ENCODE measurements at places on chromosomes 7 and 10. TPM values are rescaled to one million over a fixed set of nuclear protein-coding genes. Genes with fewer than 3 reads are reported as not detected.

- no peak for DNase-seq
- no peaks in the 10 kb centered on the region for H3K36me3 ChIP-seq
- no peaks in the 10 kb centered on the region for H3K27me3 ChIP-seq
- peaks cover 22% of the 10 kb centered on the region for H3K4me1 ChIP-seq
- H3K27ac ChIP-seq = no peak overlapping the region
Measured at GRCh38 chr10:89245802-89246201, 5.8 kb downstream of the LIPA start.

The MEST gene
- total RNA-seq = 3.5 TPM

DNA sequence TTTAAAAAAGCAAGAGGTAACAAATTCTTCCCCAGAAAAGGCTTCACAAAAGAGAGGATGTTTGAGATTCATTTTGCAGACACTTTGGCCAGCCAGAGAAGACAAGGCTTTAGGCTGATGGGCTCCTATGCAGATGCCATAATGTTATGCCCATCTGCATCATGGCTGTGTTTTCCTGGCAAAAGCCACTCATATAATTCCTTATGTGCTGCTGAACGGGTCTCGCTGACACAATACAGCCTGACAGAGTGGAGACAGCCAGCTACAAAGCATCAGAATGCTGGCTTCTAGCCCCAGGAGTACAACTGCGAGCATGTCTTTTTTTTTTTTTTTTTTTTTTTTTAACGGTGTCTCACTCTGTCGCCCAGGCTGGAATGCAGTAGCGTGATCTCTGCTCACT, 1157.4 kb upstream of the AUTS2 start:
- DNase-seq = no peak
- H3K4me1 ChIP-seq = no peaks in the 10 kb centered on the region
- no peak overlapping the region for H3K27ac ChIP-seq
- peaks cover 1% of the 10 kb centered on the region for H3K36me3 ChIP-seq

The CRYGN gene
- total RNA-seq = 0.53 TPM

- H3K4me1 ChIP-seq = no peaks in the 10 kb centered on the region
- H3K36me3 ChIP-seq = no peaks in the 10 kb centered on the region
- no peaks in the 10 kb centered on the region for H3K27me3 ChIP-seq
- H3K4me3 ChIP-seq = no peak overlapping the region
- H3K27ac ChIP-seq = no peak overlapping the region
- no peak for DNase-seq
Measured at GRCh38 chr7:106820321-106821217, 44.5 kb upstream of the PIK3CG start.

The ADCYAP1R1 gene
- total RNA-seq = not detected

DNA sequence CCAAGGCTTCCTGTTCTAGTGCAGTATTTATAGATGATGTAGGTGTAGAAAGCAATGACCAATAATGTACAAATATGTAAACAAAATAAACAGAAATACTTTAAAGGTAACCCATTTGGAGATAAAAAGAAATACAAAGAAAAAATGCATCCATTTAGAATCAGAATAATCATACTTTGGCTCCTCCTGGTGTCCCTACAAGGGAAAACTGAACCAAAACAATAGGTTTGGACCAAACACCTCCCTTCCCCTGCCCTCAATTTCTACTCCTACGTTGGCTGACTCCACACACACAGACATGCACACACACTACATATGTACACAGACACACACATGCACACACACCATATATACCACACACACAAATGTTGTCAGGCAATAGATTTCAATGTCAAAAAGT, 36.0 kb downstream of the C10orf143 start:
- H3K4me1 ChIP-seq = no peaks in the 10 kb centered on the region
- peaks cover 7% of the 10 kb centered on the region for H3K36me3 ChIP-seq

DNA sequence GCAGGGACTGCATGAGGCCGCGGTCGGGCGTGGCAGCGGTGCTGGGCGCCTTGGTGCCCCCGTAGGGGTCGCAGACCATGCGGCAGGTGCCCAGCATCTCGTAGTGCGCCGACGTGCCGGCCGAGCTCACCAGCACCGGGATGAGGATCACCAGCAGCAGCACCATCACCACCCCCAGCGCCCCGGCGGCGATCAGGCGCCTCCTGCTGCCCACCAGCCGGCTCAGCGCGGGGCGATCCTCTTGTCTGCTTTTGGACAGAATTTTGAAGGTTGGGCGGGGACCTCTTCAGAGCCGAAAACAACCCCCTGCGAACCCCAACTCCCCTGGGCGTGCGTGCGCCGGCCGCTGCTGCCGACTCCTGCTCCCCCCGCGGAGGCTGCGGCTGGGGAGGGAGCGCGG, 779 bp downstream of the C1QL3 start:
- no peak overlapping the region for H3K27ac ChIP-seq
- DNase-seq = peak; percentile 60
- H3K4me3 ChIP-seq = peak overlapping the region; percentile 68
- H3K4me1 ChIP-seq = no peaks in the 10 kb centered on the region
- no peaks in the 10 kb centered on the region for H3K36me3 ChIP-seq

The ASZ1 gene
- not detected for total RNA-seq

The WIPF3 gene
- not detected for total RNA-seq

- H3K36me3 ChIP-seq = no peaks in the 10 kb centered on the region
- H3K27me3 ChIP-seq = no peaks in the 10 kb centered on the region
- no peaks in the 10 kb centered on the region for H3K4me1 ChIP-seq
- DNase-seq = no peak
- no peak overlapping the region for H3K4me3 ChIP-seq
- H3K27ac ChIP-seq = no peak overlapping the region
Measured at GRCh38 chr10:108749042-108749441, 1174.3 kb downstream of the XPNPEP1 start.

- no peak overlapping the region for H3K4me3 ChIP-seq
- peaks cover 15% of the 10 kb centered on the region for H3K36me3 ChIP-seq
- H3K27me3 ChIP-seq = no peaks in the 10 kb centered on the region
- no peak for DNase-seq
- peaks cover under 1% of the 10 kb centered on the region for H3K4me1 ChIP-seq
- no peak overlapping the region for H3K27ac ChIP-seq
Measured at GRCh38 chr10:132699411-132700155, 86.4 kb downstream of the NKX6-2 start.

DNA sequence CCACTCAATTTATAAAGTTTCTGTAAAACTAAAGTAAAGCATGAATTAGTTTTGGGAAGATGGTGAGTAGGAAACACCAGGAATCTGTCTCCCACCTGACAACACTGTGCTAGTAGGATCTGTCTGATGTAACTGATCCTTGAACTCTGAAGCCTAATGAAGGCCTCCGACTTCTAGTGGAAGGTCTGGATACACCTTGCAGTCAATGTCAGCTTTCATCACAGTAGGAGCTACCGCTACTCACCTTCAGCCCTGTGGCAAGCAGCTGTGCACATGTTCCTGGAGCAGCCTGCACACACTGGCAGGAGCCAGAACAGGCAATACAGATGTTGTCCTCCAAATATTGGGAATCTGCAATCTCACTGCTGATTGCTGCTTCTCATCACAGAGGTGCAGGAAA, 471.4 kb downstream of the PTPRN2 start:
- no peak for DNase-seq
- no peaks in the 10 kb centered on the region for H3K4me1 ChIP-seq
- no peaks in the 10 kb centered on the region for H3K27me3 ChIP-seq
- no peaks in the 10 kb centered on the region for H3K36me3 ChIP-seq

The NKX1-2 gene
- not detected for total RNA-seq

DNA sequence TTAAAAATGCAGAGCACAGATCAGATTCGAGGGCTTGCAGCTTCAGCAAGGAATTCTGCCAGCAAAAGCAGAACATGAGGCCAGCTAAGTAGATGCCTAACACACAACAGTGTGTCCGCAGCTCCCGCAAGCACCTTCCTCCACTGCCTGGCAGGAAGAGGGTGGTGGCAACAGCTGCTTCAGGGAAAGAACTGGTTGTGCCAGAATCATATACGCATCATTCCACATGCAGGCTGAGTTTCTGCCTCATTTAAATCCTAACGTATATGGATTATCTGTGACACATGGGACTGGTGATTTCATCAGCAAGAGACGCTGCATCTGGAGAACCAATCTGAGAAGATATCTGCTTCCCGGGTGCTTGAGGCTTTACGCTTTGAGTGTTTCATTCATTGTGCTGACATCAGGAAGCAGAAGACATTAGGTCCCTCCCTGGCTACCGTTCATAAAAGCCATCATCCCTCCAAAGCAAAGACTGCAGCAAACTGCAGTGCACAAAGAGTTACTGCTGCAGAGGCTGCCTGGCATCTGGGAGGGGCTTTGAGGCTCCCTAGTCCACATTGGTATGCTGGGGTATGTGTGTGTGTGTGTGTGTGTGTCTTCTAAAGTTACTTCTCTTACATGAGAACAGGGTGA, 78.8 kb downstream of the FAM13C start:
- no peak overlapping the region for H3K4me3 ChIP-seq
- no peak overlapping the region for H3K27ac ChIP-seq
- H3K27me3 ChIP-seq = peaks cover 8% of the 10 kb centered on the region
- H3K36me3 ChIP-seq = no peaks in the 10 kb centered on the region

DNA sequence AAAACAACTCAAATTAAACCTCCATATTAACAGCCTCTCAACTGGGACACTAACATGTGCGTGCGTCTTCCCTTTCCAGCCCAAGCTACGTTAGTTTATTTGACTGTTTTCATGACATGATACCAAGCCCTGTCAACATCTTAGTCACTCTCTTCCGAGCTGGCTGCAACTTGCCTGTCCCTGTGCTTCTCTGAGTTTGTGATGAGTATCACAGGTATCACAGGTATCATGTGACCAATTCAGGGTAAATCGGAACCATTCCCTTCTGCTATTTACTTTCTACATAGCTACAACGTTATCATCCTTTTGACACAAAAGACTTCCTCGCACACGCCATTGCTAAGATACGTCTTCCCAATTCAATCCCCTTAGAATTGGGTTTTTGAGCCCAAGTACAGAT, 70.2 kb downstream of the CAV1 start:
- H3K4me3 ChIP-seq = no peak overlapping the region
- no peak for DNase-seq
- peaks cover 67% of the 10 kb centered on the region for H3K27me3 ChIP-seq
- no peaks in the 10 kb centered on the region for H3K36me3 ChIP-seq
- H3K27ac ChIP-seq = no peak overlapping the region

The COX19 gene
- 28.4 TPM for total RNA-seq

GRCh38 chr7:74280985-74281384, 8.2 kb upstream of the CLIP2 start:
- H3K4me1 ChIP-seq = peaks cover 6% of the 10 kb centered on the region
- no peaks in the 10 kb centered on the region for H3K36me3 ChIP-seq
- no peak for DNase-seq
- H3K27me3 ChIP-seq = peaks cover 6% of the 10 kb centered on the region
- no peak overlapping the region for H3K4me3 ChIP-seq
- H3K27ac ChIP-seq = no peak overlapping the region

DNA sequence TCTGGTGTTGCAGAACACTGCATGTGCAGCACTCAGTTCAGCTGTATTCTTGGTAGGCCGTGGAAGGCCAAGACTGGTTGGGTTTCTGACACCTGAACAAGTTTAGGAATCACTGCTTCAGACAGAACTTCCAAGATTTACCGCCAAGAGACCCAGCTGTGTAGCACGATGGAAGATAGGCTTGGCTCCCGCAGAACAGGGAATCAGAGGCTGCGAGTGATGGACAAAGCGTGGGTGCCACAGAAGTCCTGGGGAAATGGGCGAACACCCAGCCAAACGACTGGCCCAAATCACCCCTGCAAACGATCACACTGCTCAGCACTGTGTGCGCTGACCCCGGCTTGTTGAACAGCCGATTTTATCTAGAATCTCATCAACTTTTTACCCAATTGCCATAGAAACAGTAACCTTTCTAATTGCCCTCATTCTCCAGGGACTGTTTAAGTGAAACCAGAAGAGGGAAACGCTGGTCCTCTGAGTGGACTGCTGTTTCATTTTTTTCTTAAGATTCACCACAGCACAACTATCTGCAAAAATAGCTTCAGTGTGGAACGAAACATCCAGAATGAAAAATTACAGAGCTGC, 17.9 kb downstream of the ZFAND2A start:
- H3K36me3 ChIP-seq = no peaks in the 10 kb centered on the region
- peaks cover 20% of the 10 kb centered on the region for H3K4me1 ChIP-seq
- no peak overlapping the region for H3K27ac ChIP-seq

- no peaks in the 10 kb centered on the region for H3K27me3 ChIP-seq
- no peaks in the 10 kb centered on the region for H3K36me3 ChIP-seq
- DNase-seq = no peak
- H3K4me3 ChIP-seq = no peak overlapping the region
Measured at GRCh38 chr10:31204090-31204489, 114.9 kb upstream of the ZEB1 start.

GRCh38 chr7:126948664-126949063, 304.1 kb downstream of the GRM8 start:
- H3K36me3 ChIP-seq = no peaks in the 10 kb centered on the region
- DNase-seq = no peak
- H3K27ac ChIP-seq = no peak overlapping the region
- H3K27me3 ChIP-seq = peaks cover 8% of the 10 kb centered on the region
- no peaks in the 10 kb centered on the region for H3K4me1 ChIP-seq

DNA sequence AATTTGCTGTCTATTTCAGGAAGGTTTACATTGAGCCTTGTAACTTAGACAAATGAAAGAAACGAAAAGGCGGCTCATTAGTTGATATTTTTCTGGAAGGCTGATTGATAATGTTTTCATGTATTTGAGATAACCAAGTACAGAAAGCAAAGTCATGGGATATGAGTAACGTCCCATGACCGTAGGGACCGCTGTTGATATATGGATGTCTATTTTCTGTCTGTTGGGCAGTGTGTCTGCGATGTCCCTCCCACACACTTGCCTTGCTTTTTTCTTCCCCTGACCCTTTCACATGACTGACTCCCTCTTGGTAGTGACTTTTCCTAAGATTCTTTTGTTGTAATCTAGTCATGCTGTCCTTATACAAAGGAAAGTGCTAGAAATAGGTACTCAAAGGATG, 57.0 kb upstream of the GPR158 start:
- no peak overlapping the region for H3K4me3 ChIP-seq
- H3K36me3 ChIP-seq = no peaks in the 10 kb centered on the region
- no peaks in the 10 kb centered on the region for H3K4me1 ChIP-seq
- peaks cover 21% of the 10 kb centered on the region for H3K27me3 ChIP-seq
- H3K27ac ChIP-seq = no peak overlapping the region

- no peak overlapping the region for H3K27ac ChIP-seq
- no peaks in the 10 kb centered on the region for H3K4me1 ChIP-seq
- no peaks in the 10 kb centered on the region for H3K27me3 ChIP-seq
- H3K36me3 ChIP-seq = no peaks in the 10 kb centered on the region
- no peak overlapping the region for H3K4me3 ChIP-seq
Measured at GRCh38 chr10:12803776-12804175, 197.7 kb downstream of the CCDC3 start.

GRCh38 chr7:83325083-83325482, 162.4 kb upstream of the PCLO start:
- H3K4me1 ChIP-seq = no peaks in the 10 kb centered on the region
- no peaks in the 10 kb centered on the region for H3K36me3 ChIP-seq
- H3K27ac ChIP-seq = no peak overlapping the region
- DNase-seq = no peak

The NRG3 gene
- not detected for total RNA-seq

DNA sequence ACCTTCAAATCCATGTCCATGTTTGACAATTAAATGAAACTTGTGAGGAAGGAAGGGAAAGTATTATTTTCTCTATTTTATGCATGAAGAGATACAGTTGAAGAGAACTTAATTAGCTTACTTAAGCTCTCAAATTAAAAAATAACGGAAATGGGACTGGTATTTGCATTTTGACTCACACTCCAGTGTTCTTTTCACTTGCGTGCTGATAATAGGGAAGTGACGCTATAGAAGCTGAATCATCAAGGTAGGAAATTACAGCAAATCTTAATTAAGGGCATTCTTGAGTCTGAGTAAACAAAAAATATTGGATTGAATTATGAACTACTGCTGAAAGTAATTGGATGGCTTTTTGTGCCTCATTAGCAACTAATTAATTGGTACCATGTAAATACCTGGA, 44.0 kb upstream of the NPVF start:
- DNase-seq = no peak
- no peaks in the 10 kb centered on the region for H3K36me3 ChIP-seq
- H3K27ac ChIP-seq = no peak overlapping the region
- no peaks in the 10 kb centered on the region for H3K4me1 ChIP-seq
